DMS79 (cell line): ENCODE measurements at places on chromosomes 3 and 15.
A peak's percentile ranks its signal among the peaks of the same experiment; 100 is the strongest.

- no peak for DNase-seq
Observed at GRCh38 chr3:137348936-137349335, 391.2 kb downstream of the IL20RB start.

GRCh38 chr3:54087581-54088410 is 34.6 kb upstream of the CACNA2D3 start:
- no peak for DNase-seq

DNA sequence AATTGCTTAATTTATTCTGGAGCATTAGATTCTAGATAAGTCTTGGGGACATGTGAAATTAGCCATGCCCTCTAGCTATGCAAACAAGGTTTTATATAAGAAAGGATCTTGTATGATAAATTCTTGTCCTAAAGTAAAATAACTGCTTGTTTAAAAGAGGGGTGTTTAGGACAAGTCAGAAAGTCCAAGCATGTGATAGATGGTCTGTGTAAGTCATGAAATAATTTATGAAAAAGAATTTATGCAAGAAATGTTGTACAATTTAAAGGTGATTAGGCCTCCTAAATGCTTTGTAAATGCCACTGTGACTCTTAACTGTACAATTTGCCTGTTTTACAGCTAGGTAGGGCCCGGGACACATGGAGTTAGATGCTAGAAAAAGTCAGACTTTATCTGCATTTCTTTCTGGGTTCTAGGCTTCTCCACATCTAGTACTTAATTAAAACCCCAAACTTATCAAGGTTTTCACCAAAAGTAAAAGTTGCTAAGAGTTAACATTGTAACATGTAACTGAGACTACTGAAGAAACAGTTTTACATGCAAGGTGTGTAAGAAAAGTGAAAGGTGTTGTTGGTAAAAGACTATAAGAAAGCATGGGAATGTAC is 13.2 kb downstream of the LINS1 start:
- DNase-seq: no peak

DNA sequence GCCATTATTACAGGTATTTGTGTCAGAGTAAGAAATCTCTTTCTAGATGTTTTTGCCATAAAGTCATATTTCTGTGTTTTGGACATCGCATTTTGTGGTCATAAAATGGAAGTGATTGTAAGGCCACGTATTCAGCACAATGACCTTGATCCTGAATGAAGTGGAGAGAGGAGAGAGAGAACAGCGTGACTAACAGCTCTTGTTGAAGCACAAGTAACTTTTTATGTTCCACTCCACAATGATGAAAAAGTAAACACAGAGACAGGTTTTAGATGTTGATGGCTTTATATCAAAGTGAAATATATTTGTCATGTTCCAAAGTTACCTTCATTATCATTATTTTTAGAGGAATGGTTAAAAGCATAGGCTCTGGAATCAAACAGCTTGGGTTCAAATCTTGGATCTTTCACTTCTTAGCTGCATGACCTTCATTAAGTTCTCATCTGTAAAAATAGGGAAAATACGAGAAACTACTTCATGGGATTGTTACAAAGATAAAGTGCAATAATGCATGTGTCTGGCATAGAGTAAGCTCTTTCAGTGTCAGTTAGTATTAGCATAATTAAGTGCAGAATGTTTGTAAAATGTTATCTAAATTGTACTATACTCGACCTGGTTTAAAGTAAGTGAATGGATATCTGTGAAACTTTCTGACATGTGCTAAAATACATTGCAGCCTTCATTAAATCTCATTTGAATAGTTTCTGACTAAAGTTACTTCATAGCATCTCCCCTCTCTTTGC is 341.5 kb upstream of the DNAJC19 start:
- DNase-seq: no peak

DNA sequence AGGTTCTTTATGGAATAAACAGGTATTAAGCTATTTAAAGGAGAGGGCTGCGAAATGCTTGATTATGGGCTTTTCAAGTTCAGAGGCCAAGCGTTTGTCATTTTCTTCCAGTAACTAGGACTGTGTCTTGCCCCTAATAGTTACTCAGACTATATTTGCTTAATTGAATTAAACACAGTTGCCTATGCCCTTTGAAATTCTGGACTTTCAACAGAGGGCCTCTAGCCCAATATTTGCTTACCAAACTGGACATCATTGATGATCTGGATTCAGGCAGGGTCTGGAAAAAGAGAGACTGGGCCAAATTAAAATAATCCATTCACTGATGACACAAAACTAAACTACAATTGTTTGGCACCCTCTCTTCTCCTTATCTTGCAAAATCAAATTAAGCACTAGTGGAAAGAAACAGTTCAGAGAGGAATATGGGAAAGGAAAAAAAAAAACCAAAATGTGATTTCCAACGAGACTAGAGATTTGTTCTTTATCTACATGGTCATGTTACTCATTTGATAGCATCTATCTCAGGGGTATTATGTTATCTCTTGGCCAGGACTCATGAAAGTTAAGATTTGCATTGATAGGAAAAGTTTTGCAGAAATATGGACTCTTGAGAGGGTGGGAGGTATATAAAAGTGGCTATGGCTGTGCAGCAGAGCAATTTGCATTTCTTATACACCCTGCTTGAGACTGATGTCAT is 75.1 kb upstream of the TSEN2 start:
- DNase-seq: no peak

DNA sequence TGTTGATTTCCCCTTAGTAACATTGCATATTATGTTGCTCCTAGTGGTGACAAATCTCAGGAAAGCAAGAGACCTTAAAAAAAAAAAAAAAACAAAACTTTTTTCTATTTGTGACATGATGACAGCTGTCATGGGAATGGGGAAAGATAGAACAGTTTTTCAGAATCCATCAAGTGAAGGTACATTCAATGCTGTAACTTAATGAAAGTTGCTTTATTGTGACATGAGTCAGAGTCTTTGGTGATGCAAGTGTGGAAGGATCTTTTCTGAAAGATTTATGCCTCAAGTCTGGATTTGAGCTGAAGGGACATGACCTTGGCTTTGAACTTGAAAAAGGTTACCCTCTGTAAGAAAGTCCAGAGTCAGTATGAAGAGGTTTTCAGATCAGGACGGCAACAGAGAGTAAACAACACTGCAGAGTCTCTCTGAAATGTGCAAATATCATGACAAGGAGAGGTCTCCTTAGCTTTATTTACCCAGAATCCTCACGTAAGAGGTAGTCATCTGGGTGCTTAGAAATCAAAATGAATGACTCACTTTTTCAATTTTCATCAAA is 424.7 kb downstream of the CNTN4 start:
- no peak for DNase-seq

GRCh38 chr15:92226020-92226612 is 167.6 kb upstream of the ST8SIA2 start:
- no peak for DNase-seq

GRCh38 chr3:174251681-174252080 is 607.5 kb upstream of the NAALADL2 start:
- no peak for DNase-seq

DNA sequence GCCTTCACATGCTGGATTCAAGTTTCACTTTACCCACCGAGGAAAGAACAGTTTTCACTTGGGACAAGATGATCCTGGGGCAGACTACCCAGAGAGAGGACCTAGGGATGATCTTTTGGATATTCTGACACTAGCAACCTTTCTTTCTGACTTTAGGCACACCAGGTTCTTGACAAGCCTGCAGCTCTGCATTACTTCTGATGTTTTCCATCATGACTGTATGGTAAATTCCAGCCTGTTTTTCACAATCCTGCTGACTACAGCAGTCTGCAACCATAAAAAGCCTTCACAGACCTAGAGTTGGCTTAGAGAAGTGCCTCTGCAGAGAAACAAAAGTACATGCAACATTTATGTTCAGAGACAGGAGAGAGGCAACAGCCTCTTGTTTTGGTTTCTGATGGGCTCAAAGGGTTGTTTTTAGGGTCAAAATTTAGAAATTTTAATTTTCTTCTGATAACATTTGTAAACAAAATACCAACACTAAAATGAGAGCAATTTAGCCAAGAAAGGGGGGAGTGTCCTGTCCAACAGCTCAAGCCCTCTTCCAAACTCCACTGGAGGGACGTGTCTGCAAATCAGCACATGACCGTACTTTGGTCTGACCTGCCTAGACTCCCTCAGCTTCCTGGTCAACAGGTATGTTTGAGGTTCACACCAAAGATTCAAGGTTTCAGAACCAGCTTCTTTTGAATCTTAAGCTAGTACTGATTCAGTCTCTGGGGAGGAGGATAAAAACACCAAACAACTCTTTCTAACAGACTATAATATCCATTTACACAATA is 799 bp downstream of the ABI3BP start:
- DNase-seq: no peak

DNA sequence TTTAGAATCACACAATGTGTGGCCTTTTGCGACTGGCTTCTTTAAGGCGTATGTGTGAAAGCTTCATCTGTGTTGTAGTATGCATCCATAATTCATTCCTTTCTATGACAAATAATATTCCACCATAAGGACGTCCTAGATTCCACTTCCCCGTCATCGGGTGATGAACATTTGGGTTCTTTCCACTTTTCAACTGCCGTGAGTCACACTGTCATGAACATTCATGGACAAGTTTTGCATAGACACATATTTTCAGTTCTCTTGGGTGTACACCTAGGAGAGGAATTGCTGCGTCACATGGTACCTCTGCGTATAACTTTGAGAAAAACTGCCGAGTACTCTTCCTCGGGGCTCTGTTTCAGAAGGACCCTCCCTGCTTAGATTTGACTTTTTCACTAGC is 97.3 kb downstream of the TOP2B start:
- DNase-seq: no peak

DNA sequence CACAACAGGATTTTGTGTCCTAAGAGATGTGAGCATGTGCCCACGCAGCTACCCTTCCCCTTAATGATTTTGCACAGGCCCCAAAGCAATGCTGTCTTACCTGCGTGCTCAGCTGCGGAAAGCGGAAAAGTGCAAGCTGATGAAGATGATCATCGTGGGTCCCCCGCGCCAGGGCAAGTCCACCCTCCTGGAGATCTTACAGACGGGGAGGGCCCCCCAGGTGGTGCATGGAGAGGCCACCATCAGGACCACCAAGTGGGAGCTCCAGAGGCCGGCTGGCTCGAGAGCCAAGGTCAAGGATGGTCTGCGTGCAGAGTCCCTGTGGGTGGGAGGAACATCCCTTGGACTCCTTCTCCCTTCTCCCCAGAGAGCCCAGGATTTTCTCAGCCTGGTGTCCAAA is 103.1 kb downstream of the LRRK1 start:
- no peak for DNase-seq

- DNase-seq: peak; percentile 64
Observed at GRCh38 chr3:152269831-152270734, 1.4 kb downstream of the MBNL1 start.

GRCh38 chr3:169510693-169511010 is 152.9 kb downstream of the MECOM start:
- no peak for DNase-seq

DNA sequence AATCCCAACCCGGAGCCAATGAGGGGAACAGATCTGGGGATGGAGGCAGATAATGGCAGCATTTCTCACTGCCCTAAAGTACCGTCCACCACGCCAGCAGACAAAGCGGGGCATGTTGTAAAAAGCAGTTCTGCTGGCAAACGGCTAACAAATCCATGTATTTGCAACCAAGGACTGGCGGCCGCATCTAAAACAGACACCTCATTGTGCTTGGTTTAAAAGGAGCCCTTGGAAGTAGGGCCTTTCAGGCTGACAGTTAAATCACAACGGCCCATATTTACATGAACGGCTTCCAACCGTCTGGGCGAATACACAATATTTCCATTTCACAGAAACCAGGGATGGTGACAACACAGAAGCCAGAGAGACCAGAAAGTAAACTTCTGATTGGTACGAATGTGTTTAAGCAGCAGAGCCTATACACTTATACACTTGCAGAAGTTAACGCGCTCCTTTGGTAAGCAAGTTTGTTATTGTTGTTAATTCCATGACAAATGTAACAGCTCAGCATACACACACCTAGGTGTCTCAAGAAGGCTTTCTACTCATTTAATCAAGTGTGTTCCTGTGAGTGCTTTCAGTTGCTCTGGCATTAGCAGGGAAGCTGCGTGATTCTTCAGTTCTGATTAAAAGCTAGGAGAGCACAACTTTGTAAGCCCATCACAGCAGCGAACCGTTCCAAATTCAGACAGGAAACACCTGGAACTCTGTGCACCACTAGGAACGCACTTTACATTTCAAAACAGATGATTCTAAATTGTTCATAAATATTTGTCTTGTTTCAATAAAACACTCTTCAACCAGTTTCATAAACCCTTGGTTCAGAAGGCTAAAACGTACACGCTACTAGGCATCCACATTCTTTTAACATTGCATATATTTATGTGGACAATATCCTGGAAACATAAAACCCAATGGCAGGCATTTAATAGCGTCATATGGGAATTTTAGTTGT is 112.9 kb downstream of the PDZRN3 start:
- DNase-seq: no peak

- peak; percentile 37 for DNase-seq
Observed at GRCh38 chr15:77944002-77944867, 133.3 kb downstream of the TBC1D2B start.

GRCh38 chr3:190339130-190339529 is 16.9 kb upstream of the CLDN1 start:
- DNase-seq: no peak

GRCh38 chr3:189273736-189274135 is 102.0 kb downstream of the TPRG1 start:
- no peak for DNase-seq

DNA sequence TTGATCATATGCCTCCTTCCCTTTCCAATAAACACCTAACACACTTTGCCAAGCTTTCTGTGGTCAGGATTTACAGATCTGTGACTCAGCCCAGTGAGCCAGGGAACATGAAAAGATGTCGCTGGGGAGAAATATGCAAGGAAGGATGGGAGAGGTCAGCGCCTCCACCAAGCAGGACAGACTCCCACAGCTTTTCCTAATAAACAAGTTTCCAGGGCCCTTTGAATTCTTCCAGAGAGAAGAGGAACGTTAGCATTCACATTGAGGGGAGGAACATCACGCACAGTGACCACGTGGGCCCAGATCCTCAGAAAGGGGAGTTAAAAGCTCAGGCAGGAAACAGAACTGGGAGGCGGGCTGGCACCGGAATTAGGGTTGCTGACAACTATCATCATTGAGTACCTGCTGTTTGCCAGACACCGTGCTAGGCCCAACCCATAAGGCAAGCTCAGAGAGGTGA is 33.3 kb upstream of the MRPS22 start:
- DNase-seq: no peak

DNA sequence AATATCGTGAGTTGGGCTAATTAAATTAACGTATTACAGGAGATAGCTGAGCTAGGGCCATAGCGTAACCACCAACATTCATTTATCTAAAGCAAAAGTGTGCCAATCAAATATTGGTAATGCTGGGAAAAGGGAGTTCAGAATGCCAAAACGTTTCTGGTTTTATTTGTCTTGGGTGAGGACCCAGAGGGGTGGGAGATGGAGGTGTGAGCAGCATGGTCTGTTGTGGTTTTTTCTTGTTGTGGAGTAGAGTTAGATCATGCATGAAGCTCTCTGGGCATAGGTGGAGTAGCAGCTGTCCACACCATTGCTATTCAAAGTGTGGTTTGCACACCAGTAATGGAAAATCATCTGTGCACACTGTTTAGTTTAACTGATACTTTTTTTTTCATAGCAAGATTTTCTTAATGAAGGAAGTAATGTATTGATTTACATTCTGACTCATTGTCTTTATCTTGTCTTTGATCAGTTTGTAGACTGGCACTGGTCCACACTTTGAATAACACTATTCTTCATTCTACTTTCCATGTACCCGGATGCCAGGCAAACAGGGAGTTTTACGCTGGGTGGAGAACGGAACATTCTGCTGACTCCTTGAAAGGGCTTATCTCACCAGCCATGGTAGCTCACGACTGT is 50.8 kb upstream of the CRTC3 start:
- no peak for DNase-seq
